ENCODE measurements at places on chromosomes 11 and 22. TPM values are rescaled to one million over a fixed set of nuclear protein-coding genes. Genes with fewer than 3 reads are reported as not detected.

DNA sequence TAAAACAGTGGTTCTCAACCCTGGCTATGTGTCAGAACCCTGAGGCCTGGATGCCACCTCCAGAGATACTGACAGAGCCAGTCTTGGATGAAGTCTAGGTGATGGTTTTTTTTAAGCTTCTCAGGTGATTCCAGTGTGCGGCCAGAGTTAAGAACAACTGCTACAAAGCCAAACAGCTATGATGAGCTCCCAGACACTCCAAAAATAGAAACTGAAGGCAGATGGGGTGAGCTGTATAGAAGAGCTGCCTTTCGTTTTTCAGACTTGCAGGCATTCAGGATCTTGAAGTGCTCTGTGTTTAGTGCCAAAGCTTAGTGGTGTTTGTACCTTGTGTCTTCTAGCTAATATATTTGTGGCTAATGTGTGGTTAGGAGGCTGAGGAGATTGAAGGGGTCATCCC, 14.2 kb downstream of the SCUBE2 start:
- no peak overlapping the region for H3K27ac ChIP-seq

DNA sequence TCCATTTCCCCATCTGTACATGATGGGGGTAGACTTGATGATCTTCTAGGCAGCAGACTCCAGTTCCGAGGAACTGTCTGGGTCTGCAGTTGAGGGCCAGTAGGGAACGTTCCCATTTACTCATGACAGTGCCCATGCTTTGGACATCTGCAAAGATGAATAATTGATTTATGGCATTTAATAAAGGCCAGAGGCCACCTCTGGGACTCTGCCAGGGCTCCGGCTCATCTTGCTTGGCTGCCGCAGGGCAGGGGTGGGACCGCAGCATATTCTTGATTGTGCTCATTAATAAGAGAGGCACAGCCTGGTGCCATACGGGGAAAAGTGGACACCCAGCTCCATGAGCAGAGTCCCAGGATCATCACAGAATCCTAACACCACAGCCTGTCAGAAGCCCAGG, 28.1 kb upstream of the KLHL35 start:
- H3K4me3 ChIP-seq: no peak overlapping the region
- no peak overlapping the region for H3K27ac ChIP-seq
- no peaks in the 10 kb centered on the region for H3K27me3 ChIP-seq
- H3K36me3 ChIP-seq: no peaks in the 10 kb centered on the region
- H3K4me1 ChIP-seq: no peaks in the 10 kb centered on the region

- no peak overlapping the region for H3K4me3 ChIP-seq
- H3K27ac ChIP-seq: no peak overlapping the region
- no peaks in the 10 kb centered on the region for H3K36me3 ChIP-seq
- no peak for DNase-seq
- H3K4me1 ChIP-seq: no peaks in the 10 kb centered on the region
- peaks cover 33% of the 10 kb centered on the region for H3K27me3 ChIP-seq
Measured at GRCh38 chr11:117126223-117126965, 17.7 kb upstream of the PAFAH1B2 start.

DNA sequence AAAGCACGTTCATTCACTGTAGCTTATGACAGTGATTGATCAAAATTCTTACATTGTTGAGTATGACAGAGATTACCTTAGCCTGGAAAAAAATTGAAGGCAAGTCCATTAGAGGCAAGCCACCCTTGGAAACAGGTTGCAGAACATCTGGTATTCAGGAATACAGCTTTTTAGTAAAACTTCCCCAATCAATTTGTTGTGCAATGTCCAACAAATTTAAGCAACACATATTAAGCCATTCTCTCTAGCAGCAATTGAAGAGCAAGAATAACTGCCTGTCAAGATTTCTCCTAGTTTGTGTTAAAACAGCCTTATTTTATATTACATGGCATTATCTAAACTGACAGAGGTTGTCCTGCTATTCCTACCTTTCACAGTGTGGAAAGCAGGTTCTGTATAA, 37.0 kb downstream of the BCL2L13 start:
- DNase-seq: no peak
- H3K4me1 ChIP-seq: no peaks in the 10 kb centered on the region
- H3K36me3 ChIP-seq: peaks cover 7% of the 10 kb centered on the region
- no peak overlapping the region for H3K4me3 ChIP-seq
- H3K27me3 ChIP-seq: no peaks in the 10 kb centered on the region

DNA sequence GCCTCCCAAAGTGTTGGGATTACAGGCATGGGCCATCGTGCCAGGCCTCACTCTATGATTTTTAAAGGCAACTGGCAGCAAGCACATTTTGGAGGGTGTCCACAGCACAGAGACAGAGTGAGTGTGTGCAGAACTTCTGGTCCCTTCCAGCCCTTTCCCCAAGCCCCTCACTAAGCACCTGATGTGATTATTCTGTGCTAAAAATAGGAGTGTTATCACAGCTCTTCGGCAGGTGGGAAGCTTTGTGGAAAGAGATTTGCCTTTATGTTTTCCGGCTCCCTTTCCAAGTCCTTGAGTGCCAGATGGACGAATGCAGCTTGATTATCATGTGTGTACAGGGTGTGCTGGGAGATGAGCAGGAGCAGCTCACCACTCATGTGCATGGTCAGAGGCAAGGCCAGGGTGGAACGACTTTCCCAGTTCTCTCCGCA, 310.8 kb downstream of the DDX10 start:
- H3K4me1 ChIP-seq: no peaks in the 10 kb centered on the region
- H3K36me3 ChIP-seq: no peaks in the 10 kb centered on the region
- H3K4me3 ChIP-seq: no peak overlapping the region
- no peak overlapping the region for H3K27ac ChIP-seq
- DNase-seq: no peak

DNA sequence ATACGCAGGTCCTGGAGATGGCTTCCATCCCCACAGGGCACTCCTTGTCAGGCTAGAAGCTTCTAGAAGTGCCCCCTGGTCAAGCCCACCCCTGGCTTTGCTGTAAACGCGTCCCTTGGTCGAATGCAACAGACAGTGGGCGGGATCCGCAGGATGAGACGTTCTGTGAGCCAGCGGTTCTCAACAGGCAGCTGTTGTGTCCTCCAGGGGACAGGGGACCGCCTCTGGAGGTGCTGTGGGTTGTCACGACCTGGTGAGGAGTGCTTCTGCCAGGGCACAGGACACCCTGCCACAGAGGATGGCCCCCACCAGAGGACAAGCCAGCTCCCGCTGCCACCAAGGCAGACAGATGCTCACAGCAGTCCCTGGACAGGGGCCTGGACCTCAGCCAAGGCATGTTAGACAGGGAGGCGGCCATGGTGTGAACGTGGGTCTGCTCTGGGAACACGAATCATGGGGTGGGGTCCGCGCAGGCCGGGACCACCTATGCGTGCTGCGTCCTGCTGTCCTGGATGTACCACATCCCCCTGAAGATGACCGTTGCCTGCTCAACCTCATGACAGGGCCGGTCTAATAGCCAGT, 11.7 kb downstream of the CRELD2 start:
- no peak for DNase-seq
- peaks cover 42% of the 10 kb centered on the region for H3K4me1 ChIP-seq
- peaks cover 11% of the 10 kb centered on the region for H3K36me3 ChIP-seq

DNA sequence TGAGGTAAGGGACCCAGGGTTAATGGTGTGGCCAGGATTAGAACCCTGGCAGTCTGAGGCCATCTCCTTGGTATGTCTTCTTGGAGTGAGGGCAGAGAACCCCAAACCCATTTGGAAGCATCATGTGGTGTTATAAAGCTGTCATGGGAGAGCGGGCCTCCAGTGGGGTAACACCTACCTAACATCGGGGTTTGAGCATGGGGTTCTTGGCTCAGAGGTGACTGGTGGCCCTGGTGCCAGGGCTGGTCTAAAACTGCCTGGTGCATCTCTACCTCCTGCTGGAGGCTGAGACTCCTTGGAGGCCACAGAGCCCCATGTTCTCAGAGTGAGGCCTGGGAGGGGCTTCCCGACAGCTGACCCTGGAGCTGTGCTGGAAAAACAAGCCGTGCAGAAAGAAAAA, 4.5 kb downstream of the PRDM11 start:
- no peak for DNase-seq
- no peak overlapping the region for H3K4me3 ChIP-seq
- peaks cover under 1% of the 10 kb centered on the region for H3K27me3 ChIP-seq
- no peak overlapping the region for H3K27ac ChIP-seq
- no peaks in the 10 kb centered on the region for H3K36me3 ChIP-seq

NRXN2 gene
- 0.13 TPM for total RNA-seq

OR5A1 gene
- not detected for total RNA-seq

POU2AF3 gene
- not detected for total RNA-seq

CWC15 gene
- 79.0 TPM for total RNA-seq

A4GALT gene
- not detected for total RNA-seq

RFPL1 gene
- not detected for total RNA-seq

LRRC55 gene
- not detected for total RNA-seq

Data from activated CD8-positive, alpha-beta T cell treated with anti-CD3 and anti-CD28 coated beads, Interleukin-2, amount 10 ng/mL, durations not matched to agents 7 days and 5 days (primary cell).